ENCODE measurements at places on chromosomes 5 and 9.

- DNase-seq, result no peak
These were observed 194.4 kb upstream of the PPP1R2B start for GRCh38 chr5:156655732-156656131.

DNA sequence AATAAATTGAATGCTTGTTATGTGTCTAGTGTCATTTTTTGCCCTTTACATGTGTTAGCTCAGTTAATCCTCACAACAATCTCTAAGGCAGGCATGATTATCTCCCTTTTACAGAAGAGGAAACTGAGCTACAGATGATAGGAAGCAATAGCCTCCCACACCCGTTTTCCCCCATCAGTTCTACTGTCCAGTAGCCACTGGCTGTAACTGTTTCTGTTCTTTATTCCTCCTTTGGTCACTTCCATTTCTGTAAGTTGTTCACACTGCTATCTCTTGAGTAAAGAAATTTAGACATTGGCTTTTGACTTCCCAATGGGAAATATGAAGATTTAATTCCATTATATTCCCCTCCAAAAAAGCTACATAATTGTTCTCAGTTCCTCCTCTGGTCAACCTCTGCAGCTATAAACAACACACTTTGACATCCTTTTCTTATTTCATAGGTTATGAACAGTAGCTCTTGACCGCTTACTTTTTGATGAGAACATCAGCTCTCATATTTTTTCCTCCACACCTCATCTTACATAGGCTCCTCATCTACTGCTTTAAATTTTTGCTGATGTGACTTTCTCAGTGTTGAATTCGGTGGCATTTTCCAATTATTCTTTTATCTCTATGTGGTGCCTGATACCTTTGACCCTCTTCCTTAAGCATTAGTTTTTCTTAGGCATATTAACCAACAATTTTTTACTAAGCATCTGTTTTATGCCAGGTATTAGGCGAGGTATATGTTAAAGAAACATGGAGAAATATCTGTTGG is 21.4 kb downstream of the SPZ1 start:
- DNase-seq, result no peak

DNA sequence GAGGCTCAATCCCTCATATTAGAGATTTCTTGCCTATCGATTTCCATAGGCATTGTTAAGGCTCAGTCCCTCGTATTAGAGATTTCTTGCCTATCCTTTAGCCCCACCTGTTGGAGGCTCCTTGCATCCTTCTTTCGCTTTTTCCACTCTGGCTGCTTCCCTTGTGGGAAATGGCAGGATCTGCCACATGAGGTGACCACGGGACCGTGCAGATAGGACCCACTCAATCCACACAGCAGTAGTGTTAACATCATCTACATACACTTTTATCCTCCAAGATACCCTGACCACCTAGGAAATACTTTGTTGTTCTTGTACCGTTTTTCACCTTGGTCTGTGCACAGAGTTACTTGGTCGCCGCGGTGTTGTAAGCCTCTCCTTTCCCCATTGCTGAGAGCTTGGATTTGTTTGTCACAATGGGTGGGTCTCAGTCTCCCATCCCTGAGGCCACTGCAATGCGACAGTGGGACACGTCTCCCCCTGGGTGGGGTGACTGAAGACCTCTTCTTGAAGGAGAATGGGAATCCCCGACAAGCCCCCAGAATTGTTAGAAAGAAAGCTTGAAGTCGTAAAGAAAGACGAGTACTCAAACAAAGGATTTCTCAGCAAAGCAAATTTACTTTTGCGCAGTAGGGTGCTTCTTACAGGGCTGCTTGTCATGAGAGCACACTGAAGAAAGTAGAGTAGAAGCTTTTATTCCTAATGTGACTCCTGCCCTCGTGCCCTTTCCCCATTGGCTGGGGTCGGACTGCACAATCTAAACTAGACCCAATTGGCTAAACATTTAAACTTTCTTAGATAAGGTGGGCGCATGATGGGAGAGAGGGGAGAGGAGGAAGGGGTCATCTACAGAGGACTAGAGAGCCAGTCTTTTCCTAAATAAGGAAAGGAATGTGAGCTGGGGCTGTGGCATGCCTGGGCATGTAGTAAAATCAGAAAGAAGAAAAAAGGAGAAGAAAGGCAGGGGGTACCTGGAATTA is 19.8 kb downstream of the IFT74 start:
- DNase-seq, result no peak

DNA sequence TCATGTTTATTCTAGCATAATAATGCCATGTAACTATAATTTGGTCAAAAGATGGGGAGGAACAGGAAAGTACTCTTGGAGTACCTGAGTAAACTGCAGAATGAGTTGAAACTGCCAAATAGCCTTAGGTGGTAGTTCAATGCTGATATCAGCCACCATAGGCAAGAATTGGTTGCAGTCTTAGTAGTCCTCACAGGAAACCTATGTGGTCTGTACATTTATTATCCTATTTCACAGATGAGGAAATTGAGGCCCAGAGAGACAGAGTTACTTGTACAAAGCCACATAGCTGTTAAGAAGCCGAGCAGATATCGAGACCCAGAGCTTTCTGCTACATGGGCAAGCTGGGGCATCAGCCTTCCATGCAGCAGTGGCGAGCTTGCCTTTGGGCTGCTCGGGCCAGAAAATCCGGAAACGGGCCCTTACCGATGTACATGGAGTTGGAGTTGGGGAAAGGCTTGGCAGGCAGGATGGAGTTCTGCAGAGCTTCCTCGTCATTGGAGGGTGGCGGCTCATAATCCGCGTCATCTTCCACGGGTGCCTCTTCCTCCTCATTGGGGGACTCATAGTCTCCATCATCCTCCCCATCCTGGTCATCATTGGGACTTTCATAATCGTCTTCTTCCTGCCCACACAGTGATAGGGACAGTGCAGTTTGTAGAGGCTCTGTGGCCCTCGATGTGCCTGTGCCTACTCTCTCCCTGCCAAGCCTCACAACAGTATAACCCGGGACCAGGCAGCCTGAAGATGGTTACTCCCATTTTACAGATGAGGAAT is 27.1 kb downstream of the LCP2 start:
- DNase-seq, result no peak

DNA sequence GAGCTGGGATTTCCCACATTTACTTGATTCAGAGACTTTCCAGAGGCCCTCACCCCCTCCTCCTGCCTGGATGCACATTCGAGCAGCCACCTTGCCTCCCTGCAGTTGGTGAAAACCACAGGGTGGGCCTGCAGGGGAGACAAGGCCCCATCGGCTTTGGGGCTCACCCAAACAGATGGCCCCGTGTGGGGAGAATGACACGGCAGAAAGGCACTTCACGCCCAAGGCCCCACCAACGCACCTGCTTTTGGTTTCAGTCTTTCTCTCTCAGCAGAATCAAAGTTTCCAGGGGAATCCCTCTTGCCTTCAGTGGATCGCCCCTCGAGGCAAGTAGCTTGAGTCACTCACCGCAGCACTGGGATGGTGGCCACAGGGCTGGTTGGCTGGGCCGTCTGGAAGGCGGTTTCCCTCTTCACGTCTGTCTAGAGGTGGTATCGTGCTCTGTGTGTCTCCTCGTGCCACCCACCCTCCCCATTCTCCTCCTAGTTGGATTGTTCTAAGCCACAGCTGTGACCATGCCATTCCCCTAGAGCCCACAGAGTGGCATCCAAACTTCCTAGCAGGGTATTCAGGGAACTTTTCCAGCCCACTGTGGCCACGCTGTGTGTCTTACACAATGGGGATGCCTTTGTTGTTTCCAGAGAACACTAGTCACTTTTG is 31.8 kb downstream of the SEC61B start:
- peak; percentile 81 for DNase-seq

DNA sequence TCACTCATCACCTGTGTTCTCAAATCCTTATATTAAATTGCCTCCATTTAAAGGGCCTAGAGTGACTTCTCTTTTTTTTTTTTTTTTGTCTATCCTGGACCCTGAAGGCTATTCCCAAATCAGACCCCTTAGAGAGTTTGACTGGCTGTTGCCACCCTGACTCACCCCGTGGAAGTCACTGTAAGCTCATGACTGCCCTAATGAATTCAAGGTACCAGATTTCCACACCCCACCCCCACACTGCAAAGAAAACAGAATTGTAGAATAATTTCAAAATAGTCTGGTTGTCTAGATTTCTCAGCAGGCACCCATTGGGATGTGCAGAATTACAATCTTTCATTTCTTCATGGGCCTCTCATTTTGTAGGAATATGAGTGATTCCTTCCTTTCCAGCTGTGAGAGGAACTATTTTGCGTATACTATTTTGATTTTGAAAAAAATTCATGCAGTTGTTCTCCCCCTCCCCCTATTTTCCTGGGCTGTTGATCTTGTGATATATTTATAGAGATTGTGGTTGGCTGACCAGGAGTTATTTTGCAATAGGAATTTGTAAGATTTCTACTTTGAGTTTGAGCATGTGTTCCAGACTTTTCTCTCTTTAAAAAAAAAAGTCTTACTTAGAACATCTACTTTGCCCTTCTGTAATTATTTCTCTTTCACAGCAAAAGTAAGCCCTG is 79.1 kb downstream of the ZNF618 start:
- no peak for DNase-seq

- peak; percentile 90 for DNase-seq
These were observed at the start of gene SLC1A1 for GRCh38 chr9:4489919-4490704. SLC1A1 (plus strand) TSS chr9:4490468; CDS start chr9:4490680, 212 bp downstream.

DNA sequence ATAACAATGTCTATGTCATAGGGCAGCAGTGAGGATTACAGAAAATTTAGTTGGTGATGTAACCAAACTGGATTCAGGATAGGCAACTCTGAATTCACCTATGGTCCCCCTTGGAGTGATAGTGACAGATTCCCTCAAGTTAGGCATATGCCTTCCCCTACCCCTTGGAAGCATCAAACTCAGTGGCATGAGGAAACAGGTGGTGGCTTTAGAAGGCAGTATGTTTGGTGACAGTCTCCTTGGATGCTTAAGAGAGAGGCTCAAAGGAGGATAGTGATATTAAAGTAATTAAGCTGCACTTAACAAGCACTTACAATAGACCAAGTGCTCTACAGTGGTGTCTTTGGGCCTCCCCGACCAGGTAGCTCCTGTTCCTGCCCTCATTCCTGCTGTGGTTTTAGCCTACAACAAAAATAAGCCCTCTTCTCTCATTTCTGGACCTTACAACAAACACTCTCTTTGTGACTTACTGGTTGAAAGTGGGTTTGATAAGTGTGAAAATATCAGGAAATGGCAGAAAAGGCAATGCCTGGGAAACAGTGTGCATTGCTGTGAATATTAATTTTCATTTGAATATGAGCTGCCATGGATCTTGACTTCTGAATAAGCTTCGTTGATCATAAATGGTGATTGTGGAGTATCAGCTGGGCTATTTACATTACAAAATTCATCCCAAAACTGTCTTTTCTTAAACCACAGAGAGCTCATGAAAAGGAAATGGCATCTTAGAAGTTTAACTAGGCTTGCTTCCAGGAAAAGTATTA is 29.2 kb downstream of the NR4A3 start:
- DNase-seq, result no peak

DNA sequence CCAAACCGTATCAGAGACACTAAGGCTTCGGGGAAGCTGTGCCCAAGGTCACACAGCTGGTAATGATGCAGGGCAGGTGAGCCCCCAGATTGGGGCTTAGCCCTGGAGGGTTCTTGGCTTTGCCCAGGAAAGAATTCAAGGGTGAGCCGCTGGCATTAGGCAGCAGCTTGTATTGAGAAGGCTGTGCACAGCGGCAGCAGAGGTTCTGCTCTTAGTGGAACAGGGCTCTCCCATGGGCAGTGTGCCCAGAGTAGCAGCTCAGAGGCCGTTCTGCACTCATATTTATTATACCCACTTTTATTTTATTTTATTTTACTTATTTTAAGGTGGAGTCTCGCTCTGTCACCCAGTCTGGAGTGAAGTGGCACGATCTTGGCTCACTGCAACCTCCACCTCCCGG is 85.8 kb upstream of the IER5L start:
- DNase-seq, result no peak

- no peak for DNase-seq
These were observed 47.5 kb downstream of the SLC44A1 start for GRCh38 chr9:105291938-105292337.

Measured in GM20000 (cell line).